HCT116 (cell line): ENCODE measurements at places on chromosomes 3 and 15.

DNA sequence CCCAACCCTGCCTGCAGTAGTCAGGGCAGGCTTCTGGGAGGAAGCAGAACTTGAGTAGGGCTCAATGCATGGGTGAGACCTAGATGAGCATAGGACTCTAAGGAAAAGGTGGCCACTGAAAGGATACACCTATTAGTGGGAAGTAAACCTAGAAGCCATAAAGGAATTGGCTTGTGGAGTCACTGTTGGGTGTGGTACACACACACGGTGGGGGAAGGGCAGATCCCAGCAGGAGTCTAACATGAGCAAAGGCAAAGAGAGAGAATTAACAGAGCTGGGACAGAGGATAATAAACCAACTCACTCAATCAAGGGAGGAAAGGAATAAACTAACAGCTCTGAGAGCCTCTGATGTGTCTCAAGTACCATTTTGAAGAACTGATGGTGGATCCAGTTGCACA, 23.1 kb downstream of the DAPK2 start:
- no peak for DNase-seq

GRCh38 chr15:72198356-72199204, 993 bp upstream of the GRAMD2A start:
- DNase-seq = no peak

DNA sequence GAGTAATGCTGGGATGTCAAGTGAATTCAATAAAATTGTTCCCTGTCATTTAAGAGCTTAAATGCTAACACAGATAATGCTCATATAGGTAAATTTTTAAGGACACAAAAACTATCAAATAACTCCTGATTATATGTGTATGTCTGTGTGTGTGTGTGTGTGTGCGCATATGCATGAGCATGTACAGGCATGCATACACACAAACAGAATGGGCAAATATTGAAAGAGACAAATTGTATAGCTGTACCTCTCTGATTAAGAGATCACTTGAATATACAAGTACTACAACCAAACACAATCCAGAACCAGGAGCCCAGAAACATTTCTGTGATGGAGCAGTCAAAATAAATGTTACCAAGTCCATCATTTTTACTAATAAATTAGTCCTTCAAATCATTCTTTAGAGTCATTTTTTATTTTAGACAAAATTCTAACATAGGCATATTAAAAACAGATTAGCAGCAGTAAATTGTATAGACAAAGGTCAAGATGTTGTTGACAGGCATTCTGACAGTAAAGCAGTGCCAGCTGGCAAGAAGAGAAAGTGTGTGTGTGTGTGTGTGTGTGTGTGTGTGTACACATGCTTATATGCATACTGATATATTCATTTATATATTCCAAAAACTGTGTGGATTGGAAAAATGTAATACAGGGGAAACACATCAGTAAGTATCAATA, 145.3 kb downstream of the CD47 start:
- DNase-seq = no peak

- no peak for DNase-seq
Observed at GRCh38 chr3:130933801-130934345, 40.0 kb downstream of the ATP2C1 start.

GRCh38 chr3:175605851-175606250, 746.7 kb downstream of the NAALADL2 start:
- DNase-seq = no peak

DNA sequence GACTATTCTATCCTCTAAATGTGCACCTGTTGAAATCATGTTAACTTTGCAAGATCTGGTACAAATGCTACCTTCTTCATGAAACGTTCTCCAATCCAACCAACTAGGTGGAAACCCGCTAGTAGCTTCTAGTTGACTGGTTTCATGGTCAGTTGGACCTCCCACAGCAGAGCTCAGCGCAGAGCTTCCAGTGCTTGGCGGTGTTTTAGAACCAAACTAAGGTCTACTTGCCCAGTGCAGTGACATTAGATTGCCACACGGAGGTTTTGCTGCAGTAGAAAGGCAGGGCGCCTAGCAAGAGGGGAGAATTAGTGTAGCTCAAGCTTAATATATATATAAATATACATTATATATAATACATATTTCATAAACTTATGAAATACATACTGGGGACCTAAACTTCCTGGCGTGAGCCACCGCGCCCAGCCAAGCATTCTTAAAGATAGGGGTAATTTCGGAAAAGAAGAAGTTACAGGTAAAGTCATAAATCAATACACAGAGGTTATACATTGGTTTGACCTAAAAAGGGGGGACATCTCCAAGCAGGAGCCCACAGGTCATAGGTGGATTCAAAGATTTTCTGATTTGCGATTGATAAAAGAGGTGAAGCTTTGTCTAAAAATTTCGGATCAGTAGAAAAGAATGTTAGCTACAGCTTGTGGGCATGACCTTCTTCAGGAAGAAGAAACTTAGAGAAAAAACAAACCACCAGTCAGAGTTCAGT, 2.1 kb upstream of the OXSR1 start:
- no peak for DNase-seq

GRCh38 chr3:197197334-197197733, 101.1 kb downstream of the DLG1 start:
- DNase-seq = no peak
